Activated B cell treated with CpG ODN at 0.5 μM for 24 hours (primary cell): ENCODE measurements at places on chromosomes 1 and 21. TPM values are rescaled to one million over a fixed set of nuclear protein-coding genes. Genes with fewer than 3 reads are reported as not detected.

- no peak for DNase-seq
These were observed 3.6 kb upstream of the H6PD start for GRCh38 chr1:9230869-9231533.

- DNase-seq: no peak
These were observed 324.4 kb downstream of the ADGRL2 start for GRCh38 chr1:82125119-82125518.

DNA sequence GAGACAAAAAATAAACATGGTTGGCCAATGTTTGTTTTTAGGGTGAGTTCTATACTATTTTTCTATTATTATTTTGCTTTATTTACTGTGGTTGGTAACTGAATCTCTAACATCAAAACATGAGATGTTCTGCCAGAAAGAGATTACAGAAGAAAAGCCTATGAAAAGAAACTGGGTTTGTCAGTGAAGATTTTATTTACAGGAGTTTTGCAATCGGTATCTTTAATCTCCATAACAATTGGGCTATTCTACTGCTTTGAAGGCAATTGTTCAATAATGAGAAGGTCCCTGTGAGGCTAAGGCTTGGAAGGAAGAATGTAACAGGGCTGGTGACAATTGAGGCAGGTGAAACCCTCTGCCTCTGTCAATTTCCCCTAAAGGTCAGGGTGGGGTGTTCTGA lies 155.5 kb downstream of the CLIC6 start:
- no peak for DNase-seq

DNA sequence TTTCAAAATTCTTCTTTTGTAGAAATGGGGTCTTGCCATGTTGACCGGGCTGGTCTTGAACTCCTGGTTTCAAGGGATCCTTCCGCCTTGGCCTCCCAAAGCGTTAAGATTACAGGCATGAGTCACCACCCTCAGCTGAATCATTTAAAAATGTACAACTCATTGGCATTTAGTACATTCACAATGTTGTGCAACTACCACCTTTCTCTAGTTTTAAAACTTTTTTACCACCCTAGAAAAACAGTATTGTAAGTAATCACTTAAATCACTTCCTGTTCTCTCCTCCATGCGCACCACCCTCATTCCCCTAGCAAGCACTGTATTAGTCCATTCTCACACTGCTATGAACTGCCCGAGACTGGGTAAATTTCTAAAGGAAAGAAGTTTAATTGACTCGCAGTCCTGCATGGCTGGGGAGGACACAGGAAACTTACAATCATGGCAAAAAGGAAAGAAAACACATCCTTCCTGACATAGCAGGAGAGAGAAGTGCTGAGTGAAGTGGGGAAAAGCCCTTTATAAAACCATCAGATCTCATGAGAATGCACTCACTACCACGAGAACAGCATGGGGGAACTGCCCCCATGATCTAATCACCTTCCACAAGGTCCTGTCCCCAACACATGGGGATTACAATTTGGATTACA lies 14.4 kb upstream of the THEM5 start:
- DNase-seq: no peak

DNA sequence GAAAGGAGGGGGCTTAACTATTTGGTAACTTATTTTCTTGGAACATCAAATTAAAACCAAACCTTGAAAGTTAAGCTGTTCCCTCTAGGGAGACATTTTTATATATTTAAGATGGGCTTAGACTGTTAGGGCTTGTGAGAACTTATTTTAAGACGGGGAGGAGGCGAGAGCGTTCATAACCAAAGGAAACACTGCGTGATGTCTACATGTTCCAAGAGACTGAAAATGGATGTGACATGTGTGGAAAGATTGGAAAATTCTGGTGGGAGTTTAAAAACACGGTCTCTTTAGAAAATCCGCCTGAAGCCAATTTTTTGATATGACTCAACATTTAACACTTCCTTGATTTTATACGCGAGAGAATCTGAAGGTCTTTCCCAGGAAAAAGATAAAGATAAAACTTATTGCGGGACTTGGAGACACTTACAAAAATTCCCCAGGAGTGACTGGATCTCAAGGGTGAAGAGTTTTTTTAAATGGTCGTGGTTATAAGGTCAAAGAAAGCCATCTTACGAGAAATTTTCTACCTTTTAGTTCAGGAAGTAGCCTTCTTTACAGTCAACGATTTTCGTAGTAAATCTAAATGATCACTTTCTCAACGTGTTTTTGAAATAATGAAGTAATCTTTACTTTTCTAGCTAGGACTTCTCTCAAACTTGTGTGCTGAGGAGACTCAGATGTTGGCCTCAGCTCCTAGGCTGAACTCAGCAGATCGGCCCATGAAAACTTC lies 828 bp downstream of the PNRC2 start:
- DNase-seq: no peak

Gene TPRG1L
- 26.5 and 27.0 TPM in 2 replicates for total RNA-seq

Gene SLAMF1
- 85.7 and 91.7 TPM in 2 replicates for total RNA-seq

Gene WLS
- 0.51 TPM in 1 of 2 replicates, not detected in the other for total RNA-seq
